Spleen (tissue), 13 donors: ENCODE measurements at places on chromosomes 1 and 21.

- no peak for DNase-seq
These were observed 93.8 kb downstream of the EPHB2 start for GRCh38 chr1:22804406-22804805.

DNA sequence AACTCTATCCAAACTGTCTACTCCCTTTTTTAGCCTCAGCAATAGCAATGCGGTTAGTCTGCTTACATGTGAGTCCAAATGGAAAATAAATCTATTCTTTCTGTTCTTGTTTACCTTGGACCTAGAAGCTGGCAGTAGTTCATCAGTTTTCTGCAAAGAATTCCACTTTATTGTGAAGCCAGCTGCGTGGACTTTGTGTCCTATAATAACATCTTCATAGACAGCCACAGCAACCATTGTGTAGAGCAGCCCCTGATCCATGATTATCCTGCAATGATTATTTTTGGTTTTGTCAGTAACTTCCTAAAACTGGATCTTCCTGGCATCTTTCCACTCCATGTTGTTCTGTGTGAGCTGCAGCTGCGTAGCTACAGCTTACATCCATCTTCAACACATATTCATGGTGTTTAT, 408.7 kb downstream of the NUF2 start:
- no peak for DNase-seq

GRCh38 chr1:171355727-171356126, 41.7 kb downstream of the FMO4 start:
- DNase-seq: no peak

DNA sequence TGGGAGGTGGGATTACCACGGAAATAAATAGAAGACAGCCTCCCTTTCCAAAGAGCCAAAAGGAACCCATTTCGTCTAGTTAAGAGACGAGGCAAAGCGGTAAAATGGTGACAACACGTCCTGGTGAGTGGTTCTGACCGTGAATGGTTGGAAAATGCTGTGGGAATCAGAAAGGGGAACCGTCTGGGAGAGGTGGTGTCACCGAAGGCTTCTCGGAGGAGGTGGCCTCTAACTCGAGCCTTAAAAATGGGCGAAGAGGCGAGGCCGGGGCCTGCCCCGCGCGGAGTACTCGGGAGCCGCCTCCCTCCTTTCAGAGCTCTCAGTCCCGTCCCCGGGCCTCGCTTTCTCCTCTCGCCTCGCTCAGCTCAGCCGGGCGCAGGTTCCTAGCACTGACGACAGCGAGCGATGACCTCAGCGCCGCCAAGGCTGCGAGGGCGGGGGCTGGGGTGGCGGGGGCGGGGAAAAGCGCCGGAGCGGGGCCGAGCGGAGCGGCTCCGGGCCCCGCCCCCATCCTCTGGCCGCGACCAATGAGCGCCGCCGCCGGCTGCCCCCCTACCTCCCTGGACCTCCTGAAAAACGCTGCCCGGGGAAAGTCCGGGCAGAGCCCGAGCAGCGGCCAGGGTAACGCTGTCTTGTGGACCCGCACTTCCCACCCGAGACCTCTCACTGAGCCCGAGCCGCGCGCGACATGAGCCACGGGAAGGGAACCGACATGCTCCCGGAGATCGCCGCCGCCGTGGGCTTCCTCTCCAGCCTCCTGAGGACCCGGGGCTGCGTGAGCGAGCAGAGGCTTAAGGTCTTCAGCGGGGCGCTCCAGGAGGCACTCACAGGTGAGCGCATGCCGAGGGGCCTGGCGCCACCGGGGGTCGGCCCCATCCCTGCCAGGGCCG, at the start of gene BTG2:
Gene BTG2, plus strand, starts transcription at position 601 of the 890 bp plus-strand sequence. Its CDS starts 88 bp downstream, at position 689.
- peak; percentile 98 for DNase-seq

GRCh38 chr1:63537940-63538339, 14.6 kb downstream of the EFCAB7 start:
- DNase-seq: no peak

DNA sequence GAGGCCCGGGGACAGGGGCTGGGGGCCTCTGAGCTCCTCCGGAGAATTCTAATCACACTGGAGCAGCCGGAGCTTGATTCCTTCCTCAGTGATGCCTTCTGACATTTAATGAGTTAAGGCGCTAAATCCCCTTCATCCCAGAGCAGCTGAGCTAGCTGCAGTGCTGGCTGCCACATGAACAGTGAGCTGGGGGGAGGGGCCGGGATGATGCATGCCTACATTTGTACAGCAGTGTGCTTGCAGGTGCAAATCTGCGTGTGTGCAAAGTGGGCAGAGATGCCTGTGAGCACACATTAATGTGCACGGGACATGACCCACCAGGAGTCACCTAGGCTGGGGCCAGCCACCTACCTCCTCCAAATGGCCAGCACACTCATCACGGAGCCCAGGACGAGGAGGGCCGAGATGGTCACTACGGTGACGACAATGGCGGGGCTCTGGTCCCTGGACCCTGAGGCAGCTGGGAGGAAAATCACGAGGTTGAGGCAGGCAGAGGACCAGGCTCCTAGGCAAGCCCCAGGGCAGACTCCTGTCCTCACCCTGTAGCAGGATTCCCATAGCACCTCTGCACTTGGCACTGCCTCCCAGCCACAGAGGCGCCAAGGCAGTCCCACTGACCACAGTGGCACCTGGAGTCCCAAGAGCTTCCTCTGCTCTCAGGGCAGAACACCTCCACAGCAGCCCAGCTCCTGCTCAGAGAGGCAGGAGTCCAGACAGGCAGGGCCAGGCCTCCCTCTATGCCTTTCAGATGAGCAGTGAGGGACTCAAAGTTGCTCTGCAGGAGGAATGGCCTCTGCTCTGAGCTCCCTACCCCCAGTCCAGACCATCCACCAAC, 34.7 kb downstream of the CDCA8 start:
- no peak for DNase-seq

DNA sequence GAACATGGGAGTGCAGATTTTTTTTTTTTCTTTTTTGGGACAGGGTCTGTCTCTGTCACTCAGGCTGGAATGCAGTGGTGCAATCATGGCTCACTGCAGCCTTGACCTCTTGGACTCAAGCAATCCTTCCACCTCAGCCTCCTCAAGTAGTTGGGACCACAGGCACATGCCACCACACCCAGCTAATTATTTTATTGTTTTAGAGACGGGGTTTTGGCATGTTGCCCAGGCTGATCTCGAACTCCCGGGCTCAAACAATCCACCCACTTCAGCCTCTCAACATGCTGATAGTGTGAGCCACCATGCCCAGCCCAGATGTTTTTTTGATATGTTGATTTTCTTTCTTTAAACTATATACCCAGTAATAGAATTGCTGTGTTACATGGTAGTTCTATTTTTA, 57.7 kb downstream of the RGSL1 start:
- no peak for DNase-seq

DNA sequence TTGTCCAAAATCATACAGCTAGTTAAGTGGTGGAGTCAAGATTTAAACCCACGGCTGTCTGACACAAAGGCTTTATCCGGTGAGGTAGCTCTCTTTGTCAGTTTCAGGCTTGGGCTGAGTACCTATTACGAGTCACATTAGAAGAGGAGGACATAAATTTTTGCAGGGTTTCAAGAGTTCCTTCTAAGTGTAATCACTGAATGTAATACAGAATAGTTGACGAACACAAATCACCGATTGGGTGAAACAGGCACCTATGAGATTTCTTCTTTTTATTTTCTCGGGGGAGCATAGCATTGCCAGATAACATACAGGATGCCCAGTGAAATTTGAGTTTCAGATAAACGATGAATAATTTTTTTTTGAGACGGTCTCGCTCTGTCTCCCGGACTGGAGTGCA, 847 bp downstream of the PSMD4 start:
- no peak for DNase-seq

GRCh38 chr1:30793209-30793608, 35.6 kb upstream of the LAPTM5 start:
- DNase-seq: no peak

- no peak for DNase-seq
These were observed 63.4 kb downstream of the B3GALT5 start for GRCh38 chr21:39675993-39676661.

DNA sequence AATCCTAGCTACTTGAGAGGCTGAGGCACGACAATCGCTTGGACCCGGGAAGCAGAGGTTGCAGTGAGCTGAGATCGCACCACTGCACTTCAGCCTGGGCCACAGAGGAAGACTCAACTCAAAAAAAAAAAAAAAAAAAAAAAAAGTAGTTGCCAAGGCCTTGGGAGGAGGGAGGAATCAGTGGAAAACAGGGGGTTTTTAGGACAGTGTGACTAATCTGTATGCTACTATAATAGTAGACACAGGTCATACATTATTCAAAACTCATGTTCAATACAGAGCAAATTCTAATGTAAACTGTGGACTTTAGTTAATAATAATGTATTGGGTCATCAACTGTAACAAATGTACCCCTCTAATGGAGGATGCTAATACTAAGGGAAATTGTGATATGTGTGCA, 51.7 kb upstream of the CTPS1 start:
- no peak for DNase-seq

- no peak for DNase-seq
These were observed 21.5 kb upstream of the ENAH start for GRCh38 chr1:225674381-225674780.

DNA sequence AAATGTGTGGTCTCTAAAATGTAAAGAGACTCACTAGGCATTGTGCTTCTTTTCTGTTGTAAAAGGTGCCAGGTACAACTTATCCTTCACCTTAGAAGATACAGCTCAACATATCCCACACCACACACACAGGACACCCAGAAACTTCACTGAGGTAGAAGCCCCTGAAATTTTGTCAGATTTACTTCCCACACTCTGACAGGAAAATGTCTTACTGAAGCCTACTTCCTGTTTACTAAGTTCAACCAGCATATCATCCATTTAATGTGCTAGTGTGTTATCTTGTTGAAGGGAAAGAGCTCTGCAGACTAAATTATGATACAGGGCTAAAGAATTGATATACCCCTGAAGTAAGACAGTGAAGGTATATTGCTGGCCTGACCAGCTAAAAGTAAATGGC, 39.9 kb upstream of the INSL5 start:
- no peak for DNase-seq

- DNase-seq: no peak
These were observed 118.7 kb downstream of the UBR4 start for GRCh38 chr1:19091196-19091953.

DNA sequence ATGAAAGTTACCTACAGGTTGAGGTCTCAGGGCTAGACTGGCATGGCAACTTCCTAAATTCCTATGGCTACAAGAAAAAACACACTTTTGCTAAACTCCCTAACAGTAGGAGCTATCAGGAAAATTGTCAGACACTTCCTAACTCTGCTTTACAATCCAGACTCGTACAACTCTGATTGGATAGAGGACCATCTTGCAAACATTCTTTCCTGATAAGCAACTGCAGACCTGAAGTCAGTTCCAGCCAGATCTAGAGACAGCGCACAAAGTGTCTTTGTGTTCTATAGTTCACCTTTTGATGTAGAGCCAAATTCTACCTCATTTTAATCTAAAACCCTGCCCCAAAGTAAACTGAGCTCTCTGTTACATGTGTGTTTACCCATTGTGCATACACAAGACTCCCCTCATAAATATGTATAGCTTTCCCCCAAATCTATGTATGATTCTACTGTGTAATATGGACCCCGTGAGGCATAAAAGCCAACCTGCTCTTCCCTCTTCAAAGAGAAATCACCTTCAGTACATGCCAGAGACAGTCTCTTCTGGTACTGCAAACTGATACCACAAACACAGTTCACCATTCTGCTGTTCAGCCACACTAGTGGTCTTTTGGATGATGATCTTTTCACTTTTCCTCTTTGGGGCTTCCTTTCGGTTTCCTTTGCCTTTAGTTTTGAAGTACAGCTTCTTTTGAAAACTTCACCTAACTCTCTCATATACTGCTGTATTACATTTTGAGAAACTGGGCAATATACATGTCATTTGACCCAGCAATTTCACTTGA, 21.7 kb downstream of the ZP4 start:
- DNase-seq: no peak

GRCh38 chr1:60265560-60266535, 192.3 kb upstream of the C1orf87 start:
- no peak for DNase-seq

DNA sequence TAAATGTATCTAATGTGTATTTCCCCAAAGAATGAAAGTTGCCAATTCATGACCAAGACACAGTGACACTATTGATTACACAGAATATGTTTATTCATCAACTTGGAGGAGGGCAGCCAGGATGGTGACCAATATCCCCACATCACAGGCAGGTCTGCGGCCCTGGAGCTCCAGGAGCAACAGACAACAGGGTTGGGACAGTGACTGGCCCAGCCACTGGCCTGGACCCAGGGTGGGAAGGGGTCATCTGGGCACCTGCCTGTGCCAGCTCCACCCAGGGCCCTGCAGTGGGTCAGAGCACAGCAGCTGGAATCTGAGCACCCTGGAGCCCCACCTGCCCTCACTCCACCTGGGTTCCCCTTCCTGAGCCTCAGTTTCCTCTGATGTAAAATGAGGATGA, 466.1 kb downstream of the MATN1 start:
- no peak for DNase-seq

DNA sequence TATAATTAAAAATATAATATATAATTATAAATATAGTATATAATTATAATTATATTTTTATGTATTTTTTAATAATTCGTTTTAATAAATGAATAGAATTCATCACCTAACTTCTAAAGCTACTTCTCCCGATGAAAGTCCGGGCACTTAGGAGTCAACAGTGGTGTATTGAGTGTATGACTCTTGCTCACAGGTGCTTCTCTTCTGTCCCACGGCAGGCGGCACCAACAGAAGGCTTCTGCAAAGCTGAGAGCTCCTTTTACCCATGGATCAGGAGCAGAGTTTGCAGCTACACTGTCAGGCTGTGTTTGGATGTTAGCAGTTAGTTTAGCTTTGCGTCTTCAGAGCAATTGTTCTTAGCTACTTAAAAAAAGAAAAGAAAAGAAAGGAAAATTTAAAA, 122.4 kb downstream of the LIPI start:
- DNase-seq: no peak

- DNase-seq: peak; percentile 87
These were observed 7.2 kb upstream of the SEMA4A start for GRCh38 chr1:156146020-156146768.

GRCh38 chr1:12593621-12594066, 24.4 kb downstream of the DHRS3 start:
- DNase-seq: no peak

DNA sequence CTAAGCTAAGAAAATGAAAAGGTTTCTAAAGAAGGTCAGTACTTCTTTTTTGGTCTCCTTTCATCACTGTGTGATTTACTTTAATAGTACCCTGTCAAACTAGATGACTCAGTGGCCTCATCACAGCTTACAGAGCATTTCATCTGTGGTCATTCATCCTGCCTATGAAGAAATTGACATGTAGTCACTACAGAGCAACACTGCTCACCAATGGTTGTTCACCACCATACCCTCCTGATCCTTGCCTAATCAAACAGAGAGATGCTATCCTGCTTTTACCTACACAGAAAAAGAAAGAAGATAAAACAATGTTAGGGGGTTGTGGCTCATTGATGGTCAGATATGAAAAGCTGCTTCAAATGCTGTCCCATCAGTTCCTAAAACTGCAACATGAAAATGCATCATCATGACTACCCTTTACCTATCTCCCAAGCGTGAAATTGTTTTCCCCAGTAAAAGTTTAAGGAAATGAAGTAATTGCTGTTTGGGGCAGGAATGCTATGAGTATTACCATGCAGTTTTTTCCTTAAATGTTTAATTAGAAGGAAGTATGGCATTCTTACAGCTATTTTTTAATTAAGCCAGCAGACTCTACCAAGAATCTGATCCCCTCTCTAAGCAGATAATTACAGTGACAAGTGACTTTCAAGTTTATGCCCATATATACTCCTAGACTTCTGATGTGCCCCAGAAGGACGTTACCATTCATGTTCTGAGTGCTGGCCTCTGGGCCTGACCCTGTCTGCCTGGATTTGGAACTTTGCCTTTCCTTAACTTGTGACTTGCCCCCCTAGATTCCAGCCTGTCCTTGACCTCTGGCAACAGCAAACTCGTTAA, 46.1 kb upstream of the FBXO28 start:
- no peak for DNase-seq

- no peak for DNase-seq
These were observed 531 bp downstream of the SNIP1 start for GRCh38 chr1:37553598-37553926.
